ENCODE measurements at places on chromosomes 5 and 9.
A peak's percentile ranks its signal among the peaks of the same experiment; 100 is the strongest.

DNA sequence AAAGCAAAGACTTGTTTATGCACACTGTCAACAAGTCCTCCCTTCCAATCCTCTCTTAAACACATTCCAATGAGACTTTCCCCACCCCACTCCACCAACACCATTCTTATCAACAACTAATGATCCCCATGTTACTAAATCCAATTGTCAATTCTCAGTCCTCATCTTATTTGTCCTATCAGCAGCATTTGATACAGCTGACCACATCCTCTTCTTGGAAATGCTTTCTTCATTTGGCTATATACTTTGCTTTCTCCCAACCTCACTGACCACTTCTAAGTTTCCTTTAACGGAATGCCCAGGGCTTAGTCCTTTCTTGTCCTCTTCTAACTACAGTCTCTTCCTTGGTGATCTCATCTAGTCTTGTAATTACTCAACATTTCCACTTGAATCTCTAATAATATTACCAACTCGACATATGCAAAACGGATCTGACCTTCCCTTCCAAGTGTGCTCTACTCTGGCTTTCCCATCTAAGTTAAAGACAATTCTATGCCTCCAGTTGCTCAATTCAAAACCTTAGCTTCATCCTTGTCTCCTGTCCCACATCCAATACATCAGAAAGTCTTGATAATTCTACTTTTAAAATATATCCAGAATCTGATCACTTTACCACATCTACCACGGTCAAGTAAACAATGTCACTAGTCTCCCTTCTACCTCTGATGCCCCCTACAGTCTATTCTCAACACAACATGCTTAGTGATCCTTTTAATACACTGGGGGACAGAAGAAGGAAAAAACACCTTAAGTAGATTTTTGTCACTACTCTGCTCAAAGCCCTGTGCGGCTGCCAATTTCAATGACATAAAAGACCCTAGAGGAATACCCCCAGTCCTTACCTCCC is 25.5 kb downstream of the AGTPBP1 start:
- peak; percentile 9 for DNase-seq

- DNase-seq = no peak
These were observed 3.0 kb downstream of the GDNF start for GRCh38 chr5:37836592-37837413.

DNA sequence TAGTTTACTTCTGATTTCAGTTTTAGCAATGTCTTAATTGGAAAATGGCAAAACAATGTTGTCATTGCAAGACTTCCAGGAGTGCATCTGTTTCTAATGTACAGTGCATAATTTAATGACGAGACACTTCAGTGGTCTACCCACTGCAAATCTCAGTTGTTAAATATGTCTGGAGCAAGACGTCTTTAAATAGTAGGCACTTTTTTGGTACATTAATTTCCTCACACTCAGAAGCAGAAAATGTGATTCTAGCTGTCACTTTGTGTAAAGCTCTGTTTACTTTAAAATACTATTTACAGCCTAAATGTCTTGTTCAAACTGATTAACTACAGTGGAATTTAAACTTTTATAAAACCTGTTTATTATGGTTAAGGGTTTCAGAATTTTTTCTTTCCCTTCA is 815.5 kb downstream of the TLE1 start:
- no peak for DNase-seq

DNA sequence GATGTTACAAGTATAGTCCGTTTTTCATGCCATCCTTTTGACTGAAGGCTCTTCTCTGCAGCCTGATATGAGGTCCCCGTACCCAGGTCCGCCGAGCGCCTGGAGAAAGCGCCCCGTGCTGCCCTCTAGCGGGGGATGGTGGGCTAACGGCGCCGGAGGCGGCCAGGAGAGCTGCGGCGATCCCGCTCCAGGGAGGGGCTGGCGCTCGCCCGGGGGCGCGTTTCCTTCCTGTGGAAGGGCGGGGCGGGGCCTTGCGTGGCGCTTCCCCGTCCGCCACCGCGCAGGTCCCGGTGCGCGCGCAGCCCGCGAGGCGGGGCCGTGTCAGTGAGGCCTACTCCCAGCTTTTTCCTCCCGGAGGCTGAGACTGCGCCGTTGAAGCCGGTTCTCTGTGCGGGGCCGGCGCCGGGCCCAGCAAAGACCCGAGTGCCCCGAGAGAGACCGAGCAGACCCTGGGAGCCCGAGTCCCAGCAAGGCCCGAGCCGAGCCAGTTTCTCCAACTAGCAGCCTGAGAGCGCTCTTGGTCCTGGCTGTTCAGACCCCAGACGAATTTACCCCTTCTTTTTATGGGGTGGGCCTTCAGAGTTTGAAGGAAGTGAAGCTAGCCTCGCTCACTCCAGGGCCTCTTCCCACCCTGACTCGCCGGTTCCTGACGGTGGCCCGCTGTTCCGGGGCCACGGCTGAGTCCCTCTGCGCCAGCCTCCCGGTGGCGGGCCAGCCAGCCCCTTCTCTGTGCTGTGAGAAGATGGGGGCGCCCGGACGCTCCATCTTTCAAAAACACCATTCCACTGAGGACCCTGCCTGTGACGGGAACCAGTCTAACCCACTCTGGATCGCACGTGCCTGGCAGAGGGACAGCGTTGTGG is 9.7 kb upstream of the PHF2 start:
- peak; percentile 92 for DNase-seq

DNA sequence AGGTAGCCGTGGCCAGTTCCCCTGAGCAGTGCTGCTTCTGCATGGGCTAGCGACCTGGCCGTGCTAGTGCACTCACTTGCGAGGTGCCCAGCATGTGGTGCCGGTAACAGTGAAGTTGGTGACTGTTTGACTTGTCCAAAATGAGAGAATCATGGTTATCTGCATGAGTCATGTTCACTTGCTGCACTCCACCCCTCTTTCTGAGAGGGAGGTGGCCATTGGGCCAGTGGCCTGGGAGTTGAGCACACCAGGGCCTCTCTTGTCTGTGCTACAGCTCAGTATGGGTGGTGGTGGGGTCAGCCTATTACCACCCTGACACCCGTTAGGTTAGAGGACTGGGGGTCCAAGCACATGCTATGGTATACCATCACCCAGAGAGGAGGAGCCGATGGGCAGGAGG is 55.4 kb upstream of the GARNL3 start:
- no peak for DNase-seq

- DNase-seq = no peak
These were observed 8.5 kb downstream of the DMXL1 start for GRCh38 chr5:119079318-119079921.

DNA sequence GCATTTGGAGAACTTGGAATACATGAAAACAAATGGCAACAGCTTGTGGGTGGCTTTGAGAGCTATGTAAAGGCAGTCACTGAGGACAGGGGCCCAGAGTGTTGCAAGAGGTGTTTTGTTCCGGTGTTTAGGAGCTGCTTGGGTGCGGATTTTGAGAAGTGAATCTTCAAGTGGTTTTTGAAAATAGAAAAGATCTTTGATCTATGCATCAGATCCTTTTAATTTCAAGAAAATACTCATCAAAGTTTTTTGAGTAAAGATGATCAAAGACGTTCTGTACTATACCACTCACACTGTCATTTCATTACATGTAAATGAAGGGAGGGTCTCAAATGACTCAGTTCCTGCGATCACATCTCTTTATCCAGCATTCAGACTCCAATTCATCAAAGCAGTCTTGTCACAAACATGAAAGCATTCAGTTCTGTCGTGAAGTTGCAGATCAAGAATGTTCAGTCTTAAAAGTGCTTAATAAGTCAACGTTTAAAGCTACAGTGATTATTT is 112.5 kb downstream of the WDR41 start:
- DNase-seq = no peak

DNA sequence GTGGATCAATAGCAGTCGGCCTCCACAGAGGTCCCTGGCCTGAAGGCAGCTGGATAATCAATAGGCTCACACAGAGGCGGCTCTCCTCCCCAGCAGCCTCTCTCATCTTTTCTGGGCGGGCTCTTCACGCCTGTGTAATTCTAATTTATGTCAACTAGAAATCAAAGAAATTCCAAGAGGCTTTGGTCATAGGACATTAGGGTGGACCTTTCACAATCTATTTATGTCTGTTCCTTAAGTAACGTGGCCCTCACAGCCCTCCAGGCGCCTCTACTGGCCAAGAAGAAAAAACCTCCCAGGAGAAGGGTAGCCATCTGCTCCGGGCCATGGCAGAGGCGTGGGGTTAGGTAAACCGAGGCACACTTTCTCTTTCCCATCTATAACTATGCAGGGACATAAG is 205.1 kb upstream of the EFNA5 start:
- peak; percentile 25 for DNase-seq

DNA sequence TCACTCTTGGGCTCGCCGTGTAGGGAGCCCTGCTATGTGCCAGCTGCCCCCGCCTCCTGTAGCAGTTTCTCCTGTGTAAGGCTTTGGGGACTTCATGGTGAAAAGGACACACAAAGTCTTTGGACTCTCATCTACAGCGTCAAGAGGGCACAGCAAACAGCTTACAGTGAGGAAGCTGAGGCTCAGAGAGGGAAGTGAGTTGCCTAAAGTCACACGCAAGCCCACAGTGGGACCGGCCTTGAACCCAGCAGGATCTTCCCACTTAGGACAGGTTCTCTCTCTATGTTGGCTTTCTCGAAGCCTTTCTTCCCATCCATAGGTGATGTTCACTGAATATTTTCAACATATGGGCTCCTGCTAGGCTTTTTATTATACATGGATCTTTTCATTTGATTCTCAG is 9.8 kb upstream of the PRRX2 start:
- no peak for DNase-seq
